Right ventricle myocardium inferior (tissue), 1 donor: ENCODE measurements at places on chromosomes 1 and 21.
A peak's percentile ranks its signal among the peaks of the same experiment; 100 is the strongest.

GRCh38 chr1:79193211-79194079 lies 186.9 kb upstream of the ADGRL4 start:
- DNase-seq: no peak

- no peak for DNase-seq
Measured at GRCh38 chr1:228666686-228667623, 68.3 kb upstream of the RHOU start.

DNA sequence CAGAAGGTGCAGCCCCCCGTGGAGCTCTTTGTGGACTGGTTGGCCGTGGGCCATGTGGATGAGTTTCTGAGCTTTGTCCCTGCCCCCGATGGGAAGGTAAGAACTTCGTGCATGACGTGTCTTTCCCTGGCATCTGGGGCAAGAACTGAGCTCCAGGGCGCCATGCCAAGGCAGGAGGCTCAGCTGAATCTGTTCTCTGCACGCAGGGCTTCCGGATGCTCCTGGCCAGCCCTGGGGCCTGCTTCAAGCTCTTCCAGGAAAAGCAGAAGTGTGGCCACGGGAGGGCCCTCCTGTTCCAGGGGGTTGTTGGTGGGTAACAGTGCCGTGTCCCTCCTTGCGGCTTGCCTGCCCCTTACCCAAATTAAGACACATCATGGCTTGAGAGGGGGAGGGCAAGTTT lies 27.7 kb downstream of the PADI3 start:
- DNase-seq: peak; percentile 77

DNA sequence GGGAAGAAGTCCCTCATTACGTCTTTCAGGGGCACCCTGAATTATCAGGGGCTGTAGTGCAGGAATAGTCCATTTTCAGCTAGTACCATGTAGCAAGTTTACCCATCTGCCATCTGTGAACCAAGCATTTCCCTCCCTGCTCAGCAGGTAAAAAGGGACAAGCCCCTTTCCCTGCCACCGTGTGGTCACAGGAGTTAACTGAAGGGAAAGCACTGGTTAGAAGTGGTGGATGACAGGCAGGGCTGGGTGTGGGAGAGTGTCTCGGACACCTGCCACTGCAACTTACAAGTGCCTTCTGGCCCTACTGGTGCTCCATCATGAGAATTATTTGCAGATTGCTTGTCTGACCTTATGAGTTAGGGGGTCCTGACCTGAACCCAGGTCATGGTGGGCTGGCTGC lies 32.0 kb upstream of the IGSF5 start:
- DNase-seq: no peak

DNA sequence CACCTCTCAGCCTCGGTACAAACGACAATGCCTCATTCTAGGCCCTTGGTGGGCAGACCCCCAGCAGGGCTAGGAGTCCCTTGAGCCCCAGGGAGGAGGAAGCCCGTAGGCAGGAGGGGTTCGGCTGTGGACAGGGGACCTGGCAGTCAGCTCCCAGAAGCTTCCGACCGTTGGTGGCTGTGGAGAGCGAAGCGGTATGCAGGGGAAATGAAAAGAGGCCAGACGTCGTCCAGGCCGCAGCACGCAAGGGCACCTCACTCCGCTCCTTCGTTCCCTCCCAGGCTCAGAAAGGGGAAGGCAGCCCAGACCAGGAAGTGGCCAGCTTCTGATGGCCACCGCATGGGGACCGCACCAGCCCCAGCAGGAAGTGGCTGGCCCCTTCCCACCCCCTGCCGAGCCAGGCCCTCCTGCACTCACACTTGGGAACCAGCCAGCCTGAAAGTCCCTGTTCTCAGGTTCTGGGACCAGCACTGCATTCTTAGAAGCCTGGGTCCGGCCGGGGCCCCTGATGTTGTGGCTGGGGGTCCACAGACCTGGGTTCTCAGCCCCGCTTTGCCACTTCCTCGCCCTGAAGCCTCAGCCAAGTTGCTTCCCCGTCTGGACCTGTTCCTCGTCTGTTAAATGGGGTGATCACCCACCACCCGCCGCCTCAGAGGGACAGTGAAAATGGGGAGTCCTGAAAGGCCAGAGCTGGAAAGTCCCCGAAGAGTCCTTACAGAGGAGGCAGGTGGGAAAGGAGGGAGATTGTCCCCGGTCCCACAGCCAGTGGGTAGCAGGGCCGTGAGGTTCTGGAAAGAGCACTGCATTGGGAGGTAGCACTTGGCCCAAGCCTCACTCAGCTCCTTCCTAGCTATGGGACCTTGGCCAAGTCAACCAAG lies 104.0 kb upstream of the RUNX3 start:
- peak; percentile 86 for DNase-seq

GRCh38 chr1:203754455-203754864 lies 10.5 kb upstream of the LAX1 start:
- DNase-seq: no peak

DNA sequence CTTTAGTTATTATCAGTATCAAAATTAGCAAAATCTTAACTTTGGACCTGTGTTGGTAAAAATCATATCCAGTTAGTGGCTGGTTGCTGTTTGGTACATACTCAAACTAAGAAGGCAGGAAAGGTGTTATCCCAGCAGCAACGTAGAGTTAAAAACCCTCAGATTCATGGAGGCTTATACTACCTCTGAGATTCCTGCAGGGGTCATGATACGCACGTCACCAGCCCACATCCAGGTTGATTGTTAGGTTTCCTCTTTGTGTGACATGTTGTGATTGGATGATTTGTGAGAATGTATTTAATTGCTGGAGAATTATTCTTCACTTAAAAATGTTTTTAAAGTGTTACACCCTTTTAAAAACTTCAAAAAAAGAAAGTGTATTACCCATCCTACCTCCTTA lies 423.3 kb upstream of the ADGRL2 start:
- no peak for DNase-seq

GRCh38 chr1:7683521-7683920 lies 87.6 kb upstream of the VAMP3 start:
- no peak for DNase-seq

DNA sequence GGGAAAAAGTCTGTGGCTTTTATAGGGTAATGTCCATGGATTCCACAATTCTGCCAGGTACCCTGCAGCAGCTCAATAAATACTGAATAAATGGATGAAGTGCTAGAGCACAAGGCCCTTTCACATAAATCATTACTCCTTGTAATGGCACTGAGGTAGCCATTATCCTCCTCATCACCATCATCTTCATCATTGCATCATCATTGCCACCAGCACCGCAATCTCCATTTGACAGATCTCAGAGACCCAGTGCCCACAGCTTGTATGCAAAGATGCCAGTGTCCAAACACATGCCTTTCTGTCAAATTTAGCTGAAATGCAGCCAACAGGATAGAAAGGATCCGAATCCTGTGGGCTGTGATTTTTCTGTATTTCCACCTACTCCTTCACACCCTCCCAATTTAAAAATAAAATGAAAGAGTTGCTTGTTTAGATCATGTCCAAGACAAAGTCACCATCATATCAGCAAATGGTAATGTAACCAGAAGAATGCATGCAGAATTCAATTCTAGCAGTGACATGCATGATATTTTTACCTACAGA lies 17.4 kb downstream of the DAB1 start:
- no peak for DNase-seq

GRCh38 chr21:36250423-36251075 lies 69.4 kb upstream of the MORC3 start:
- no peak for DNase-seq

DNA sequence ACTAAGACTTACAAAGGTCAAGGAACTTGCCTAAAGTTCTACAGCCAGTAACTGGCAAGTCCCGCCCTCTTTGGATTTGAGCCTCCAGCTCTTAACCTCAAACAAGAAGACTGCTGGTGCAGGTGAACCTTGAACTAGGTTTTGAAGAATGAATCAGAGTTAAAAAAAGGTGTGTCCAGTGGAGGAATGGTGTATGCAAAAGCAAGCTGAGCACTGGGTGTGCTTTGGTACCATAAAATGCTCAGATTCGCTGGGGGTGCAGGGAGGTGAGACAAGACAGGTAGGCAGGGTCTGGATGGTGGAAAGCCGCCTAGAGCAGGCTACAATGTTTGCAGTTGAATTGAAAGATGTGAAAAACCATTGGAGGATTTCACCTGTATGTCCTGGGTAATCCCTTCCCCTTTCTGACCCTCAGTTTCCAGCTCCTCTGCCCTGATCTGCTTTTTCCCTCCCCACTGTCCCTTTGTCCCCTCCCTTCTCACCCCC lies 39.8 kb downstream of the FOXD2 start:
- no peak for DNase-seq

DNA sequence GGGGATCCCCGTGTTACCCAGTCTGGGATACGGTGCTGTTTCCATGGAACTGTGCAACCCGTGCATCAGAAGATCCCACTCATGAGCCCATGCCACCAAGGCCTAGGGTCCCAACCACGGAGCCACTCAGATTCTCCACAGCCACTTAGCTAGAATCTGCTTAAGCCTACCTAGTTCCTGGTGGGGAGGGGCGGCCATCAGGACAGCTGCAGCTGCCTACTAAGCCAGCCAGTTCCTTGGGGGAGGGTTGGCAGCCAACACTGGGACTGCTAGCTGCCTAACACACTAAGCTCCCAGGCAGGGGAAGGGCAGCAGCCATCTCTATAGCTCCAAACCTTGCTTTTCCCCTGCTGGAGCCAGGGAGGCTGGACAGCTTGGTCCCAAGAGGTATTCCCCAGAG lies 549.2 kb upstream of the BRINP3 start:
- peak; percentile 30 for DNase-seq

GRCh38 chr1:100736746-100737145 lies 17.2 kb downstream of the VCAM1 start:
- no peak for DNase-seq

DNA sequence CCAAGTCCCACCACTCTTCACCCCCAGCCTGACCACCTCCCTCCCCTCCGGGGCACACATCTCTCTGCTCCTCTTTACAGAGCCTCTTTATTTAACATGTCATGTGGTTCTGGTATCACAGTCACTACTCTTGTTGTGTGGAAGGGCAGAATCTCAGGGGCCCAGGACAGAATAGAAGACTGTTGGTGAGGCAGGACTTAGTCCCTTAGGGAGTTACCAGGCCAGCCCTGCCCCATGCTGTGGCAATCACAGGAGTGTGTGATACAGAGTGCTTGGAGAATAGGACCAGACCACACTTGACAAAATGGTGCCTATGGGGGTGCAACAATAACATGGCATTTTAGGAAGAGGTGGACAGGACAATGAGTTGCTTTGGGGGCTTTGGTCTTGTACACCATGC lies 43.0 kb upstream of the CRNN start:
- no peak for DNase-seq
